ENCODE measurements at places on chromosomes 12 and 14. TPM values are rescaled to one million over a fixed set of nuclear protein-coding genes. Genes with fewer than 3 reads are reported as not detected.
A peak's percentile ranks its signal among the peaks of the same experiment; 100 is the strongest.

RASAL1 gene
- polyA plus RNA-seq, result not detected

BCDIN3D gene
- 2.2 TPM for polyA plus RNA-seq

NFATC4 gene
- polyA plus RNA-seq, result 0.24 TPM

DNA sequence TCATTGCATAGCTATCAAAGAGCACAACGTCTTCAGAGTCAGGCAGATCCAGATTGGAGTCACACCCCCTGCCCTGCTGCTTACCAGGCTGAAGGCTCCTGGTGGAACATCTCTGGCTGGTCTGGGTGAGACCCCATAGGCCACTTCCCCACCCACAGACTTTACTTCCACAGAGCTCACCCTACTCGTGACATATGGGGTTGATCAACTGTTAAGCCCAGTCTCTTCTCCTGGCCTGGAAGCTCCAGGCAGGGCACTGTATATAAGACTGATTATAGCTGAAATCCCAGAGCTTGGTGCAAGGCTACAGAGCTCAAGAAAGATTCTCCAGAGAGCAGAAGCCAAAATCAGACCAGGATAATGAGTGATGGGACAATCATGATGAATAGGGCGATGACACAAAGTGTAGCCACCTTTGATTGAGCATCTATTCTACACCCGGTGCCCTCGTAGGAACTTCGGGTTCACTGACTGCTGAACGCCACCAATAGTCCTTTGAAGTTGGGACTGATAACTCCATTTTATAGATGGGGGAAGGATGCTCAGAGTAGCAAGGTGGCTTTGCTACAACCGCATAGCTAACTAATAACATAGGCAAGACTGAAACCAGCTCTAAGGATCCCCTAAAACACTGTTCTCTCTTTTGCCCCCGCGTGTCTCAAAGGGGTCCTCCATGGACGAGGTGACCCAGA lies 287.8 kb downstream of the BCL11B start:
- H3K36me3 ChIP-seq, result no peaks in the 10 kb centered on the region
- H3K4me3 ChIP-seq, result no peak overlapping the region
- no peaks in the 10 kb centered on the region for H3K4me1 ChIP-seq
- no peak overlapping the region for H3K27ac ChIP-seq
- no peak for DNase-seq
- peaks cover 8% of the 10 kb centered on the region for H3K27me3 ChIP-seq

- H3K36me3 ChIP-seq, result no peaks in the 10 kb centered on the region
- no peak overlapping the region for H3K4me3 ChIP-seq
- DNase-seq, result no peak
- H3K27me3 ChIP-seq, result no peaks in the 10 kb centered on the region
- peaks cover 66% of the 10 kb centered on the region for H3K4me1 ChIP-seq
Observed at GRCh38 chr14:31943861-31944255, 133.2 kb upstream of the ARHGAP5 start.

DNA sequence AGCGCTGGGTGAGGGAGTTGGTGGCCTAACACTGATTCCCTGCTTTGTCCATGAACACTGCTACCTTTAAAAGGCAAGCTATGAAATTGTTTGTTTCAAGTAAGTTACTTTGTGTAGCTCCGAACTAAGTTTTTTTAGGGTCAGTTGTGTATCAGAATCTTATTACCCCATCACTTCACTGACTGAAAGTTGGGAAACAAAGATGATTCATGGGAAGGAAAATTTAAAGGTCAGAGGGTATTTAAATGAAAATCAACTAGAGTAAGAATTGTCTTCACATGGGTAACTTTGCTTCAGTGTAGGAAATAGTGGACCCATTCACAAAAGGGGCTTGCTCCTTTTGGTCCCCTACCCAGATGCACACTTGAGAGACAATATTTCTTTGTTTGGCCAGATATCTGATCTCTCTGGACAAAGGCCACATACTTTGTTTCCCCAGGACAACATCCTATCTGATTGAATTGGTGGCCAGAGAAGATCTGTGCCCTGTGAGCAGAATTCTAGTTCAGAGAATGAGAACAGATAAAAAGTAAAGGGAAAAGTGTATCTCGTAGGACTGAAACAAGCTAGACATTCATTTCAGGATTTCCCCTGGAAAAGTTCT lies 53.5 kb downstream of the RAB35 start:
- H3K4me1 ChIP-seq, result peaks cover 45% of the 10 kb centered on the region
- DNase-seq, result peak; percentile 73
- no peaks in the 10 kb centered on the region for H3K36me3 ChIP-seq
- peak overlapping the region; percentile 37 for H3K27ac ChIP-seq
- no peak overlapping the region for H3K4me3 ChIP-seq

DNA sequence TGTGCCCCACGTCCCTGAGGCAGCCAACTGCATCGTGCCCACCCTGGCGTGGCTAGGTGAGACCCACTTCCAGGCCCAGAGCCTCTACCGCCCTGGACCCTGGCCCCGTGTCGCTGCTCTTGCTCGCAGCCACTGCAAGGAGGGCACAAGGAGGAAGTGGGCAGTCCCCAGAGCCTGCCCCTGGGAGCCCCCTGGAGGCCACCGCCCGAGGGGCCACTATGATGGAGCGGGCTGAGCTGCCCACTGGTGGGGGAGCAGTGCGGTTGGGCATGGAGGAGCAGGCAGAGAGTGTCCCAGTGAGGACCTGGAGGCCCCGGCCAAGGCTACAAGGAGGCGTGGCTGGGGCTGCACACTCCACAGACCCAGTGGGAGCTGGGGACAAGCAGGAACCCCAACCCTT lies 323.6 kb downstream of the PCNX1 start:
- H3K4me3 ChIP-seq, result no peak overlapping the region
- H3K36me3 ChIP-seq, result no peaks in the 10 kb centered on the region
- H3K27ac ChIP-seq, result no peak overlapping the region
- peaks cover 27% of the 10 kb centered on the region for H3K4me1 ChIP-seq

GRCh38 chr14:101823066-101823465 lies 61.6 kb downstream of the PPP2R5C start:
- H3K4me3 ChIP-seq, result no peak overlapping the region
- H3K27me3 ChIP-seq, result no peaks in the 10 kb centered on the region
- H3K4me1 ChIP-seq, result no peaks in the 10 kb centered on the region
- DNase-seq, result no peak
- H3K27ac ChIP-seq, result no peak overlapping the region

DNA sequence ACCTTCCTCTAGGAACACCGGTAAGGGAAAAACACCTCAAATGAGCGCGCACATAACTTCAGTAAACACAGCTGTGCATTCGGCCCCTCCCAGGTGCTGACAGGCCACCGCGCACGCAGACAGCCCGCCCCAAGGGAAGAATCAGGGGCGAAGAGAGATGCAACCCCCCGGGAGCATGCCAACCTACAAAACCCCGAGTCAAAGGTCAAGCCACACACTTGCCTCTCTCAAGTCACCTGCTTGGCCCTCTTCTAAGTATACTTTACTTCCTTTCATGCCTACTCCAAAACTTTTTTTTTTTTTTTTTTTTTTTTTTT lies 2.3 kb upstream of the CYP46A1 start:
- no peak for DNase-seq
- peaks cover 16% of the 10 kb centered on the region for H3K4me1 ChIP-seq
- peaks cover 16% of the 10 kb centered on the region for H3K27me3 ChIP-seq
- H3K4me3 ChIP-seq, result no peak overlapping the region
